Fibroblast of skin of scalp (primary cell): ENCODE measurements at places on chromosomes 2 and 18.

DNA sequence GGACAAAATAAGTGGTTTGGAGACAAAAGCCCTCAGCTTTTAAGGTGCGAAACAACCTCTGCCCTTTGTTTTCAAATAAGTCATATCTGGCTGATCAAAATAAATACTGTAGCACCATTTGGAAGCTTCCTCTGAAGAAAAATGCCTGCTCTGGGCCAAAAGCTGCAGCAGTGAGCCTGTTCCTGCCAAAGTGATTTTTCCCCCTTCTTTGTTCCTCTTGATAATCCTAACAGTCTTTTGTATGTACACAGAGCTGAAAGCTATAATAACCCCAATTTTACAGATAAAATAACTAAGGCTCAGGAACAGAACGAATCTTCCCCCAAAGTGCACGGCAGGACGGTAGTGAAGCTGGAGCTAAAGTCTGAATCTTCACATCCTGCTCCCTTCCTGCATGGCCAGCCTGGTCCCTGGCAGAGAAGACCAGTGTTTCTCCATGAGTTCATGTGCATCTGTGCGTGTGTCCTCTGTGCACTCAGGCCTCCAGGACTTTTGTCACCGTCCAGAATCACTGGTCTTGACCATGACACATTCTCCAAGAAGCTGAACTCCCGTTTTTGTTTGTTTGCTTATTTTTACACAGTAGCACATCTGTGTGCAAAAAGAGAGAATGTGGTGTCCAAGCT lies 2114.1 kb upstream of the PIK3C3 start:
- DNase-seq = no peak

GRCh38 chr2:64540615-64541014 lies 16.5 kb downstream of the AFTPH start:
- no peak for DNase-seq

DNA sequence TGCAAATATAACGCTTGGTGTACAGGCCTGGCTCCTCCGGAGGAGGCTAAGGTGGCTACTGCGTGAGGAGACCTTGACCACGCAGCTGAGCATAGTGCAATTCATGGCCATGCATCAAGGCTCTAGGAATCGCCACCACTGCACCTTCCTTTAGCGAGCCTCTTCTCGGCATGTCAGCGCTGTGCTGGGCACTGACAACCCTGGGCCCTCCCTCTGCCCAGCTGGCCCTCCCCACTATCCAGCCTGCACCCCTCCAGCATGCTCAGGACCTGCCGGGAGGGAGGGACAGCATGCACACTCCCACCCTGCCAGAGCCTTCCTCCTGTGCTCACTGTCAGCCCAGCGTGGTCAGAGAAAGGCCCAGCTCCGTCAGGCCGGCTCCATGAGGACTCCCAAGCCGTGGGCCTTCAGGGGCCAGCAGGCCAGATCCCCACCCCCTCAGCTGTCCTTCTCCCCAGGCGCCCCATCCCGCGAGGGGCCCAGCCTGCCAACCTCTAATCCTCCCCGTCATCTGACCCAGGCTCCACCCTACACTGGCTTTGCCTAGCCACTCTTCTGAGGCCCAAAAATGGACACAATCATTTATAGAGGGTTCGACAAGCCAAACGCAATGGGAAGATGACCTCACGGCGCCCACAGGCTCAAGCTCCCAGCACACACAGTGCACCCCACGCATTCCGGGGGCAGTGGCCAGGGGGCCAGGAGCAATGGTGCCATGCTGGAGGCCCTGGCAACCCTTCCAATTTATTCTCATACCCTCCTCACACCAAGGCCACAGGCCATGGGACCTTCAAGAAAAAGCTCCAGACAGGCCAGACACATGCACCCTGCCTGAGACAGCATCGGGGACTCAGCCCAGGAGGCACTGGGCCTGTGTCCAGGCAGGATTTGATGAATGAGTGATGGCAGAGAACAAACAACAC lies 3.5 kb downstream of the BIN1 start:
- DNase-seq = no peak

GRCh38 chr2:25041307-25041927 lies 459 bp upstream of the EFR3B start:
- DNase-seq = no peak

GRCh38 chr2:71510196-71510807 lies 56.9 kb downstream of the DYSF start:
- peak; percentile 55 for DNase-seq

GRCh38 chr2:178899656-178900055 lies 92.4 kb upstream of the TTN start:
- no peak for DNase-seq

GRCh38 chr18:48824231-48824970 lies 126.4 kb downstream of the SMAD7 start:
- DNase-seq = no peak

GRCh38 chr2:225112362-225113126 lies 70.3 kb upstream of the DOCK10 start:
- DNase-seq = no peak

GRCh38 chr18:49677762-49678413 lies 116.0 kb downstream of the LIPG start:
- no peak for DNase-seq

GRCh38 chr2:233791883-233792329 lies 13.8 kb downstream of the MROH2A start:
- no peak for DNase-seq

DNA sequence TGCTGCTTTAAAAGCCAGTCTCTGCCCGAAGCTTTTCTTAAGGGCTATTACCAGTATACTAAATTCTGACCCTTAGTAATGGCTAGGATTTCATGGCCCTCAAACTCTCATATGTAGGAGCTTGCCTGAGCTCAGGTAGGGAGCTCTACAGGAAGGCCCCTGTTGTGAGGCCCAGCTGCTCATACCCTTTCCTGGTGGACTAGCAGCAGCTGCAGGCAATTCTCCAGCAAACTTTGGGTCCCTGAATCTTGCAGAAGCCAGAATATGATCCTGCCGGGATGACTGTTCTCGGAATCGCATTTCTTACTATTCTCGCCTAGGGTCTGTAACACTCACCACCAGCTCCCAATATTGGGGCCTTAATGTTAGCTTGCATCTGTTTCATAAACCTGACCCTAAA lies 106.4 kb upstream of the SERTAD2 start:
- DNase-seq = no peak

GRCh38 chr2:49772299-49772970 lies 618.1 kb upstream of the FSHR start:
- no peak for DNase-seq

- DNase-seq = no peak
These were observed 192.4 kb downstream of the SPAG16 start for GRCh38 chr2:213476641-213477040.

DNA sequence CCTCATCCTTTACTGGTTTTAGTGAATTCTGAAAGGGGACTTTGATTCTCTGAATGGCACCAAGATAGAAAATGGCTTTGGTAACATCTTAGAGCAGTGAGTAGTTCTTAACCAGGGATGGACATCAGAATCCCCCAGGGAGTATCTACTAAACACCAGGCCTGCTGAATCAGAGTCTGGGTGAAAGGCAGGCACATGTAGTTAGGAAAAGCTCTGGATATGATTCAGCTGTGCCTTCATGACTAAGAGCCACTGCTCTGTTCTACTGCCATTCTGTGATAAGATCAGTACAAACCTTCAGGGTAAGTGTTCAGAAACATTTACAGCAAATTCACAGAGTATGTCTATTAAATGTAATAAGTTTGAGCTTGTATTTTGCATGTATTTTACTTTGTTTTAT lies 46.2 kb upstream of the B3GNT2 start:
- DNase-seq = peak; percentile 93

- DNase-seq = peak; percentile 44
These were observed 172.3 kb downstream of the UBE2E3 start for GRCh38 chr2:181152701-181153100.

- no peak for DNase-seq
These were observed 910.1 kb upstream of the CELF4 start for GRCh38 chr18:38475686-38476085.

- DNase-seq = no peak
These were observed 94.8 kb upstream of the TPO start for GRCh38 chr2:1318366-1319009.

DNA sequence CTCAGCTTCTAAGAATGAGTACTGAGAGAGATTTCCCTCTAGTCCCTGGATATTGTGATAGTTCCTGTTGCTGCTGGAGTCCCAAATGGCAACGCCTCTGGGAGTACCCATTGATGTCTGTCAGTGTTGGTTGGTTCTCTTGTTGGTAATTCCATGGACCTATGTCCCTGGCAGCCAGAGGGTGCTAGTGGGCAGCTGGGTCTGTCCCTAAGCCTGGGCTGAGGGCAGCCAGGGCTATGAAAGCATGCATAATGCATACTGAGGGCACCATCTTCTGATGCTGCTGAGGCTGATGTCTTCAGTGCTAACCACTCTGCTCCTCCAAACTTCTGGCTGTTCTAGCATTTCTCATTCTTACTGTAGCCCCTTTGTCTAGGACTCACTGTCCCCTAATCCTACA lies 35.9 kb downstream of the NABP1 start:
- DNase-seq = no peak

DNA sequence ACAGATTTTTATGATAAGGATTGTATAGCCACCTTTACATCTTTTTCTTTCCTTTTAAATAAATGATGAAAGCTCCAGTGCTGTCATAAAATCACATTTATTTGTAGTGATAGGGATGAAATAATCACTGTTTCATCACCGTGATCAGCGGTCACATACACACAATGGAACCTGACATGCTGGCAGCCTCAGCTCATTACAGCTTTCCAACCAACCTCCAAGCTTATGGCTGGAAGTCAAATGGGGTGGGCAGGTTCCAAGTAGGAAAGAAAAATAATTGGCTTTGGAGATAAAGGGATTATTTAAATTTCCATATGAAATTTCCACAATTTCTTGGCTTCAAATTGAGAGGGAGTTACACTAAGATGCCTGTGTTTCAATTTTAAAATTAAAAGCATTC lies 251.3 kb downstream of the PLCL1 start:
- no peak for DNase-seq

- DNase-seq = no peak
These were observed 5.7 kb upstream of the STRN start for GRCh38 chr2:36971990-36972389.

DNA sequence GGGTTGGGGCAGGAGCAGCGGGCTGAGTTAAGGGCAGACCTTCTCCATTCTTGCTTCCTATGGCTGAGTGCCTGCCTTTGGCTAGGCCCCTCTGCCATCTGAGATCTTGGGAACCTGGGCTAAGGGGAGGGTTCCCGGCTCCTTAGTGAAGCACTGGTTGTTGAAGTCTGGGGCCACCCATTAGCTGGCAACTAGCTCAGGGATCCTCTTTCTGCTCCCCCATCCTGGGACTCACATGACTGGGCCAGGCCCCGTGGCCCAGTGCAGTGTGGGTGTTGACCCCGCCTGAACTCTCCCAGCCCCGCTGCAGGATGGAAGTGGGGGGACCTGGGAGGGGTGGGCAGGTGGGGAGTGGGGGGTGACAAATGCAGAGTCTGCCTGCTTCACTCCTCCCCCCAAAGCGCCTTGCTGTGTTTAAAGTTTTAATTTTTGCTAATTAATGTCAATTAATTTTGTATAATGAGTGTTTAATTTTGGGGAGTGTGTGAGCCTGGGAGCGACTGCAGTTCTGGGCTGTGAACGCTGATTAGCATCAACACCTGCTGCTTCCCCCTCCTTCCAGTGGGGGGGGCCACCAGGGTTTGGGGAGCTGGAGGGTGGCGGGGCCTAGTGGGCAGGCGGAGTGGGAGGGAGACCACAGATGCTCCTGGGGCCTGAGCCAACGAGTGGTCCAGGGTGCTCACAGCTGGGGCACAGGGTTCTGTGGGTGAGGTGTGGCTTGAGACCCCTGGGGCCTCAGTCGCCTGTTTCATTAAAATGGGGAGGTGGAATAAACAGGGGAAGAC lies 55.2 kb downstream of the EMX1 start:
- no peak for DNase-seq

DNA sequence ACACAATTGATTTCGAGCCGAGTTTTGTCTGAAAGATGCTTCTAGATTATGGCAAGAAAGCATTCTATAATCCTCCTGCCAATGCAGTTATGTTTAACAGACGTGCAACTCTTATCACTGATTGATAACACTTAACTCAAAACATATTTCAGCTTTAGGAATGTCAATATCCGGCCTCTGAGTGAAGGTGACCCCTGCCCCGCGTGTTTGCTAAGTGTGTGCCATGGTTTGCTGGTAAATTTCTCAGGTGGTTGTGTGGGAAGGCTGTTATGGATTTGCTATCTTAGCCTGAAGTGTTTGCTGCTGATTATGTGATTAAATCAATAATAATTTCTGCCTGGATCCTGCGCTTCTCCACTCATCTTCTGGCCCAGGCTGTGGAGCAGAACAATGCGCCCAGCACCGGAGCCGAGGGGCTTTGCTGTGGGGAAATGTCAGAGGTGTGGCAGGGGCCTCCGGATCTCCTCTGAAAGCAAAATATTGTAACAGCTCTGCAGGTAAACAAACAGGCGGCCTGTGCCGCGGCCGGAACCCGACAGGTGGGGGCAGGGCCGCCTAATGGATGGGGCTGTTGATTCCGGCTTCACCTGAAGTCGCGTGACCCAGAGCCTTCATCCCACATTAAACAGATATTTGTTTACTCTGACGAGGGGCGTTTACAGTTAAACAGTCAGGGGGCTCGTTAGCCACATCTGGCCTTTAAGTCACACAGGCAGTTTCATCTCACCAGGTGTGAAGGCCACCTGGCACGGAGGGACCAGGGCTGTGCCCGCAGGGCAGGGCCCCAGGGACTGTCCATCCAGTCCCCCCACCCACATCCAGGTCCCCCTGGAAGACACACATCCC lies 210.7 kb upstream of the SALL3 start:
- no peak for DNase-seq

GRCh38 chr2:175640655-175641054 lies 361.4 kb downstream of the LNPK start:
- no peak for DNase-seq

DNA sequence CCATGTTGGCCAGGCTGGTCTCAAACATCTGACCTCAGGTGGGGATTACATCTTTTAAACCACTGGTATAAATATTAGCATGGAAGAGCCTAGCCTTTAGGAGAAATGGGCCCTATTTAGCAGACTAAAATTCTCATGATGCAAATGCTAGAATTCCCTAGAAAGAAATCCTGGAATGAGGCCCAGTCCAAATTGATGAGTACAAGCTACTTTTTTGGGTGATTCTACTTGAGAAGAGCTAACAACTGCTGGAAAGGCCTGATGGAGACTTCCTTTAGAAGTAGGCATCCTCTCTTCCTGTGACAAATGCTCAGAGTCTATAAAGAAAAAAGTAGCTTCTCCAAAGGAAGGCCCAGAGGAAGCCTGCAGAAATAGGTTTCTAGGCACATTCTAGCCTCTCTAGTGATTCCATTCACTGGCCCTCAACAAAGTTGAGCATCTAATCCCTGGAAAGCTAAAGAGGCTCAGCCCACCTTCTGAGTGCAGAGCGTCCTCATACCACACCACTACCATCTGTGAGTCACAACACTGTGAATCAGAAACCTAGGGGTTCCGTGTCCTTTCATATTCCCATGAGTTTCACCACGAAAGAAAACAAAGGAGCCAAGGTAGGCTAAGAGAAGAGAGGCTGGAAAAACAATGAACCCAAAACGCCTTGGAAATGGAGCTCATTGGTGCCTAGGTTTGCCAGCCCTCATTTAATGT lies 183.1 kb downstream of the C1D start:
- DNase-seq = peak; percentile 26
